Neural crest cell (in vitro differentiated cells): ENCODE measurements at places on chromosomes 3 and 15.
A peak's percentile ranks its signal among the peaks of the same experiment; 100 is the strongest.

DNA sequence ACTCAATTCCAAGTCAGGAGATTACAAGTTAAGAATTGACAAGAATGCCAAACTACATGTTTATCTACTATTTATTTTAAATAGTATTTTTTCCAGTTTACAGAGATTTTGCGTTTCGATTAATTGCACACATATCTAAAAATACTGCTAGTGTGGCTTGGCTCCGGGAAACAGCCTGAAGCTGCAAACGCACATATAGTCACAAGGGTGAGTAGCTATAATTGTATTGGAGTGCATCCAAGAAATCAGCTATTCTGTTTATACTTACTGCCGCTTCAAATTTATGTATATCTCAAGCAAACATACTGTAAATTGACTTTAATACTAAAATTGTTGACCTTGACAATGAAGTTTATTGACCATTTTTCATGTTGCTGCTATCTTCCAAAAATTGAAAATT, 77.0 kb upstream of the PLSCR5 start:
- DNase-seq, result no peak

DNA sequence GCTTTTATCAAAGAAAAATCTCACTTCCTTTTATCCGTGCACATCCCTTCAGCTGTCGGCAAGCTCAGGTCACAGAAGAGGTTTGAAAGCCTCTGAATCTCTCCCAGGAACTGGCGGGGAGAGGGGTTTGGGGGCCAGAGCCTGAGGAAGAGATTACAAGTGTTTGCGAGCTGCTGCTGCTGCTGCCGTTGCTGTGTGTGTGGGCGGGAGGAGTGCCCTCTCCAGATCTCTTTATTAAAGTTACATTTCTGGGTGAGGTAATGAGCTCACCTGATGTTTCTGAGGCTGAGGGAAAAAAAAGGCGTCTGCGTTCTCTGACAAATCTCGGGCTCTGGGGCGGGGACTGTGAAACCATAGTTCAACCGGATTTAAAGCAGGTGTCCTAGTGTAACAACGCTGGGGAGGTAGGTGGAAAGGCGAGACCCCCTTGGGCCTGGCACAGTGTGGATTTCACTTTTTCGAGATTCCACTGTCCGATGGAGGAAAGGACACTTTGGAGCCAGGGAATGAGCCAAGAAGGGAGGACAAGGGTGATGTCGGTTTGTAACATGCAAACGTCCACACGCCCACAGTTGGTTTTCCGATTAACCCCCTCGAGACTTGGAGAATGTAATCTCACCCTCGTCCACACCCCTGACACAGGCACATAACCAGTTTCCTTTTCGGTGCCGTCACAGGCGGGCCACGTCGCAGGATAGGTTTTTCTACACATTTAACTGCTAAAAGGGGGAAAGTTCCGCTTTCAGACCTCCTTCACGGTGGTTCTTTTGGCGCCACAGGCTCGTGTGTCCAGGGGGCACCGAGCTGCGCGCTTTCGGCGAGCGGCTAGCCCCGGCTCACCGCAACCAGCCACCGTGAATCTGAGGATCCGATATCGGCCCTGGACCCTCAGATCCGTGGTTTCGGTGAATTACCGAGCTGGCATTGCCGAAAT, 2.1 kb downstream of the ALCAM start:
- DNase-seq, result peak; percentile 8

DNA sequence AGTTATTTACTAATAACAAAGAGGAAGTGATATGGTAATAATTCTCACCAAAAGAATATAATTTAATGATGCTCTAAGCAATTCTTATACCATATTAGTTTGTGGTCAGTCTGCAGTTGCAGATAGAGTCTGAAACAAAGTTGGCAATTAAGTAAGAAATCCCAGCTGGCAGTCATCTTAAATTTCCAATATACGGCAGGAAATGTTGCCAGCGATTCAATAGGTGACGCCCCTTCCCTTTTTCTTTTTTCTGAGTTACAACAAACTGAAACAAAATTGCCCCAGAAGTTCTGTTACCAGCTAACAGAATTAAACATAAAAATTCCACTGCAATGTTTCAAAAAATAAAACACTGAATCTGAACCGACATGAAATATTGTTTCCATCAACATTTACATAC, 26.7 kb downstream of the LRRFIP2 start:
- no peak for DNase-seq

DNA sequence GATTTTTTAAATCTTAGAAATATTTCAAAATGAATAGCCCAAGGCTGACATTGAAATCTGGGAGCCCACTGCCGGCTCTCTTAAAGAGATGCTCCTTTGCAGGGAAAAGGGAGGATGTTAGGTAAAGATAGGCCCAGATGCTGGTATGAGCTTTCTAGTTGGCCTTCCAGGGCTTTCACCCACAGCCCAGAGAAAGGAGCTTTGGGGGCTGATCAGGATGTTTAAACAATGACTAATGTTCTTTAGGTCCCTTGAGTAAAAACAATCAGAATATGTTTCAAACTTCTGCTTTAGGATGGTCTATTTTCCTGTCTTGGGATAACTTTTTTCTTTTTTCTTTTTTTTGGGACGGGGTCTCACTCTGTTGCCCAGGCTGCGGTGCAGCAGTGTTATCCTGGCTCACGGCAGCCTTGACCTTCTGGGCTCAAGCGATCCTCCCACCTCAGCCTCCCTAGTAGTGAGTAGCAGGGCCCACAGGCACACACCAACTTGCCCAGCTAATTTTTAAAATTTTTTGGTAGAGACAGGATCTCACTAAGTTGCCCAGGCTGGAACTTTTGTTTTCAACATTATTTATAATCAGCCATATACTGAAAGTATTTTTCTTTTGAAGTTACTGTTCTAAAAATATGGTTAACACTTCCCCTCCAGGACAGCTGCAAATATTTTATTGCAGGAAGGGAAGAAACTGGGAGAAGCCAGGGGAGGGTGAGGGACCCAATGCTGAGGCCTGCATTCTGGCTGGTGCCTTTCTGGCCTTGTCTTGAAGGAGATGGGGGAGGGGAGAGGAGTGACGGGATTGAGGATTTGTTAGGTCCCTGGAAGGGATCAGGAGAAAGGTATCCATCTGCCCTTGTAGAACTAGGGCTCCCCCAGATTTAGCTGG, 70.1 kb downstream of the TRAK1 start:
- no peak for DNase-seq

DNA sequence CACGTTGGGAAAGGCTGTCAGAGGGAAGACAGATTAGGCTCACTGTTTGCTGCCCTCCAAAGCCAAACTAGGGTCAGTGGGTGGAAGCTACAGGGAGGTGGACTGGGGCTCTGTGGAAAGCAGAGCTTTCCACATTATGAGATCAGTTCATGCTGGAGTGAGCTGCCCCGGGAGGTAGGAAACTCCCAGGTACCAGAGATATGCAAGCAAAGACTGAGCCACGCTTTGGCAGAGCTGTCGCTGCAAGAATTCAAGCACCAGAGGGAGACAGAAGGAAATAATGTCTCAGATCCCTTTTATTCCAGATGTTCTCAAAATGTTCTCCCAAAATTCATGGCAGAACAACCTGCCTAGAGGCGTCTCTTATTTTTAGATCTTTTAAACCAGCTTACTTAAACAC, 286.6 kb downstream of the WDR72 start:
- DNase-seq, result no peak

- DNase-seq, result no peak
Measured at GRCh38 chr3:33067484-33067883, 29.5 kb downstream of the GLB1 start.

- DNase-seq, result no peak
Measured at GRCh38 chr3:15102836-15103235, 3.9 kb upstream of the RBSN start.

DNA sequence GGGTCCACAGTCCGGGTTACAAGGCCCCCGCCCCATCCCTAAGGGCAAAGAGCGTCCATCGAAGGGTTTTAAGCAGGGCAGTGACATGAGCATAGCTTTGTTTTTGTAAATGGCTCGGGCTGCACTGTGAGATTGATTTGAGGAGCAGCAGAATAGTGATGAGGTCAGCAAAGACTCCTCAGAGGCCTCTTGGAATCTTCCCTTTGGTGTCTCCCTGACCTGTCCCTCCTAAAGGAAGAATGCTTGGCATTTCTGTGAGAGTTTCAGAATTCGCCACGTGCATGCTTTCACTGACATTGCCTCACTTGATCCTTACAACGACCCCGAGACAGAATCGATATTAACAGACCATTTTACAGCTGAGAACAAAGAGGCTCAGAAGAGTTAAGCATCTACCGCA, 20.3 kb downstream of the LAMP3 start:
- DNase-seq, result no peak

- no peak for DNase-seq
Measured at GRCh38 chr3:172312001-172312400, 136.3 kb downstream of the GHSR start.

DNA sequence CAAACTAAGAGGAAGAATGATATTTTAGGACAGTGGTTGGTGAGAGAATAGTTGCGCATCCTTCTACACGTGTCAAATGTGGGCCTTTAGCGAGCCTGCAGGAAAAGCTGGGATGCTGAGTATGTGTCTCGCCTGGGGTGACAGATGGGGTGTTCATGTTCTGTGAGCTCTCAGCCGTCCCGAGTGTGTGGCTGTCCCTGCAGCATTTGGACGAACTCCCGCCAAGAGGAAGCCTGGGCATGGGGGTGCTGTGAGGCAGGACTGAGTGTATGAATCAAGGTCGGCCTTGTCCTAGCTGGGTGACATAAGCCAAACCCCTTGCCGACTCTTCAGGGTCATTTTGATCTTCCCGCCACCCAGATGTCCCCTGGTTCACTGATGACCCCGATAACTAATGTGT, 94.8 kb downstream of the CACNA1D start:
- no peak for DNase-seq

- no peak for DNase-seq
Measured at GRCh38 chr15:61038910-61039309, 190.2 kb downstream of the RORA start.

- no peak for DNase-seq
Measured at GRCh38 chr15:40106203-40107161, 2.2 kb downstream of the BMF start.

DNA sequence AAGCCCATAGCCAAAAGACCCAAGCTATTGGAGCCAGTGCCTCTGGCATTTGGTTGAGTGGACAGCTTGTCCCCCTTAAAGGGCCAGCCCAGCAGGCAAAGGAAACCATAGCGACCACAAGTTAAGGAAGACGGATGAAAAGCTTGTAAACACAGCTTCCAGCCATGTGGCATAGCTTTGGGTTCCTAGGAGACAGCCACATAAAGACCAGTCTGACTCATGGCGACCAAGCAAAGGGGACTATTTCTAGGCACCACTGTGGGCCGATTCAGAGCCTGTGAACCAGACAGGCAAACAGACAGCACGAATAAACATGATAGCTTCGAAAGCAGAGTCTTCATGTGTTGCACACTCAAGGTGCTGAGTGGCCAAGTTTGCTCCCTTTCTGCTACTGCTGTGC, 30.5 kb upstream of the SRGAP3 start:
- DNase-seq, result peak; percentile 44

DNA sequence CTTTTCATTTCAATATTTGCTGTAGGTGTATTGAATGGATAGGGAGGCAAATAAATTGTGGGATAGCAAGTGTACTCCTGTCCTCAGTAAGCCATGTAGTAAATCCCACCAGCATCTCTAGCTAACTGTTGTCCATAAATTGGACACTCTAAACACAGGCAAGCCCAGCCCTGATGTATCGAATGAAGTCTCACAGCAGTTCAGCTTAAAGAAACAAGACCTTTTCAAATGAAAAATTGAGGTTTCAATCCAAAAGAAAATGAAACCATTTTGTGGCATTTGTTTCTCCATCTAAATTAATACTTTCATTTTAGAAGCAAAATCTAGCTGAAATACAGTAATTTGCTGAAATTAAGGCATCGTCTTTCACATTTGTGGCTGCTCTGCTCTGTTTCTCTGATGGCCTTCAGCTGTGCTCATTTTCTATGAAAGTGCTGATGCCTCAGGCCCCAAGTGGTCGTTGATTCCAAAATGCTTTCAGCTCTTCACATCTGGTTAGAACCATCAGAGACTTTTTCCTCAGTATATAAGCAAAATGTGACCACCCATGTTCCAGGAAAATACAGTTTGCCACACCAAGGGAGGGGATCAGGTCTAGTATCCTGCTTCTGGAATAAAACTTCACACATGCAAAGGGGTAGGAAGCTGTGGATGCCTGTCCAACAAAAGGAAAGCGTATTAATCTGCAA, 245.0 kb downstream of the ZMAT3 start:
- no peak for DNase-seq

DNA sequence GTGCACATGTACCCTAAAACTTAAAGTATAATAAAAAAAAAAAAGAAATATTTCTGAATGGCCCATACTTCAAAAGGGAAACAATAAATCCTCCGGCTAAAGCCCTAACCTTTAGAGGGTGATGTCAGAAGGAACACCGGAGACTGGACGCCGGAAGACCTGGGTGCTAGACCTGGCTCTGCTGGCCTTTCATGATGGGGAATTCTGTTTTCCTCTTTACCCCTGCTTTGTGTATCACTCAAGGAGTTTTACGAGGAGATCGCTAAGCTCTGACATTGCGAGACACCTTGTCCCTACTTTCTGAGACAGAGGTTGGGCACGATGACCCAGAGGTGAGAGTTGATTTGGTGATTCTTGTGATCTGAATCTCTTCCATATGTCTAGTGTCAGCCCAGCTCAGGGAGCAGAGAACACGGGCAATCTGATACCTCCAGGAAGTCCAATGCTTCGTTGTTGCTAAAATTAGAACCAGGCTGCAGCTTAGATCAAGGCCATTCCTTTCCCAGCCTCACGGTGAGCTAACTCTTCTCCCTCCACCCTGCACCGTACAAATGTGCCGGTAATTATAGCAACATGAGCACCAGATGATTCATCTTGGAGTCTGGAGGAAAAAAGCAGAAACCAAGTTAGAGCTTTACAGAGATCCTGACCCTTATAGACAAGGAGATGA, 42.0 kb upstream of the CFAP161 start:
- DNase-seq, result no peak

DNA sequence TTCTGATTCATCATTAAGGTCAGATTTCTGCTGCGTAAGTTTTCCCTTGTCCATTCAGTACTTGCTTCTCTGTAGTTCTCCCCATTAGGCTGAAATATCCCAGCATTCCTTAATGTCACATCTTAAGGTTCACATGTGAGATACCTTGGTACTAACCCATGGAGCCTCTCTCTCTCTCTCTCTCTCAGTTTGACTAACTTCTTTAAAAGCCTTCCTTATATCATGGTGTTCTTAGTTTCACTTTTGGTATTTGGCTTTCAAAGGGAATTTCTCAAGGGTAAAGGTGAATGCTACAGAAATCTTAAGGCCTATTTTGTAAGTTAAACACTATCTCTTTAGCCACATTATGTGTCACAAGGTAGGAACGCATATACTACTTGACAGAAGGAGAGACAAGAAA, 427.3 kb upstream of the ZNF717 start:
- no peak for DNase-seq

- DNase-seq, result no peak
Measured at GRCh38 chr3:141070727-141071357, 19.7 kb downstream of the SPSB4 start.
